ENCODE measurements at places on chromosomes 4 and X. TPM values are rescaled to one million over a fixed set of nuclear protein-coding genes. Genes with fewer than 3 reads are reported as not detected.

- DNase-seq = no peak
Measured at GRCh38 chr4:162707962-162708361, 458.7 kb downstream of the NAF1 start.

DNA sequence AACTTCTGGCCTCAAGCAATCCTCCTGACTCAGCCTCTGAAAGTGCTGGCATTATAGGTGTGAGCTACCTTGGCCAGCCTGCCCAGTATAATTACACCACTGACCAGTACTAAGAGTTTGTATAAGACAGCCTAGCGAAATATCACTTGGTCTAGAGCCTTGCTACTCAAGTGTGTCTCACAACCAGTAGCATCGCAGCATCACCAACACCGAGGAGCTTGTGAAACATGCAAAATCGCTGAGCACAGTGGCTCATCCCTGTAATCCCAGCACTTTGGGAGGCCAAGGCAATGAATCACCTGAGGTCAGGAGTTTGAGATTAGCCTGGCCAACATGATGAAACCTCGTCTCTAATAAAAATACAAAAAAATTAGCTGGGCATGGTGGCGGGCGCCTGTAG, 102.0 kb upstream of the GATB start:
- no peak for DNase-seq

- DNase-seq = no peak
Measured at GRCh38 chr4:60757986-60758680, 442.0 kb upstream of the ADGRL3 start.

DNA sequence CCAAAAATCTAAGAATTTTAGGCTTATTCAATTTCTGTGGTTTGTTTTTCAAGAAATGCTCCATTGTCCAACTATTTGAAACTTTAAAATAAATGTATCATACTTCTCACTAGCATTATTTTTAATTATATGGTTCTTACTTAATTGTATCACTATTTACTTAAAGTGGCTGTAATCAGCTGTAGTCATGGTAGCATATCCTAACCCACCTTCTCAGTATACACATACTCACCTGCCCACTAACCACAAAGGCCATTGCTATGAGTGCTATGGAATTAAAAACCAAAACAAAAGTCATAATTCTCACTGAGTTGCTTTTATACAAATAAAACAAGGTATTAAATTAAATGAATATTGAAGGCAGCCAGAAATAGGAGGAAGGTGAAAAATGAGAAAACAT, 5.0 kb downstream of the FBXO8 start:
- DNase-seq = no peak

Gene IL21
- not detected for total RNA-seq
